ENCODE measurements at places on chromosomes 7 and 10.

GRCh38 chr10:51141010-51141409, 66.7 kb downstream of the PRKG1 start:
- DNase-seq = no peak

GRCh38 chr7:121113288-121113687, 124.8 kb downstream of the CPED1 start:
- DNase-seq = no peak

- no peak for DNase-seq
Observed at GRCh38 chr7:41808541-41808940, 105.7 kb upstream of the INHBA start.

DNA sequence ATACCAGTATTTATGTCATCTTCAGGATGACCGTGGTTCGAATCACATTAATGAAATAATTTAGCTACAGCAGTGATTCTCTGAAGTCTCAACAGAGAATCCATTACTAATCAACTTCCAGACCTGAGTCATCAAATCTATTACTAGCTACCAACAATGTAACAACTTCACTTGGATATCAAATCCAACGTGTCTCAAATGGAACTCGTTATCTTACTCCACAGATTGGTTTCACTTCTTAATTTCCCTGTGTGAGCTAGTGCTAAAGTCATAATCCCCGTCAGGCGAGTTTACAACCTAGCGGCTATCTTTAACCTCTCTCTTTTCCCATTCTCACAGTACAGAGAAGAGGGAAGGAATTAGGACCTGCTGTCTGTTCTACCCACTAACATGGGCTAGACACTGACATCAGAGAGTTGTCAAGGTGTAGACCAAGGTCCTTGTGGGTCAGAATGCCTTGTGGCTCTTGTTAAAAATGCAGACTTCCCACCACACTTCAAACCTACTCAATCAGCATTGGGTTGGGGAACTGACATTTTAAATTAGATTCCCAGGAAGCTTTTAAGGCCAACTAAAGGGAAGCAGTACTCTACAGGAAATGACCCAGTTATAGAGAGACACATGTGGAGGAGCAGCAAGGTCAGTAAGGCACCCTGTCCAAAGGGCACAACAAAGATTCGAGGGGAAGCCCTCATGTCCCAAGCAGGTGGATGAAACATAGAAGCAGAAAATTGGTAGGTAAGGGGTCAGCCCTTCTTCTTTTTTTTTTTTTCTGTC, 57.3 kb upstream of the GSAP start:
- no peak for DNase-seq

DNA sequence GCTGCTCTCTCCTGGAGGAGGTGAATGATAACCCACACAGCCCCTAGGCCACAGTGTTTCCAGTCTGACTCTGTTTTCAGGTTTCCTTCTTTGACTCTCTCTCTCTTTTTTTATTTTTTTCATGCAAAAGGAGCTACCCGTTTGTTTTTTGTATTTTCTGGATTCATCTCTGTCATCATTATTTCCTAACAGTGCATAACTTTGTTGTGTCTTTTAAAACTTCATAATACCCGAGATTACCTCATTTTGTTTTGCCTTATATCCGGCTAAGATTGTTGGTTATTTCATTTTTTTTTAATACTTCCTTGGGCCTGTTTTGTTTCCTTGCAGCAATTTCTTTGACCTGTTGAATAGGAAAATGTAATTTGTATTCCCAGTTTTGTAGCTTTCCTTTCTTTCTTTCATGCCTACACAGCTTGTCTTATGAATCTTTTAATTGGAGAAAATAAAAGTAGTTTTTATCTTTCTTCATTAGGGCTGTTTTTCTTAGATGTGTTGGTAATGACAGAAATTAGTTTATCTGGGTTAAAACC, 72.5 kb downstream of the SPAG6 start:
- no peak for DNase-seq

DNA sequence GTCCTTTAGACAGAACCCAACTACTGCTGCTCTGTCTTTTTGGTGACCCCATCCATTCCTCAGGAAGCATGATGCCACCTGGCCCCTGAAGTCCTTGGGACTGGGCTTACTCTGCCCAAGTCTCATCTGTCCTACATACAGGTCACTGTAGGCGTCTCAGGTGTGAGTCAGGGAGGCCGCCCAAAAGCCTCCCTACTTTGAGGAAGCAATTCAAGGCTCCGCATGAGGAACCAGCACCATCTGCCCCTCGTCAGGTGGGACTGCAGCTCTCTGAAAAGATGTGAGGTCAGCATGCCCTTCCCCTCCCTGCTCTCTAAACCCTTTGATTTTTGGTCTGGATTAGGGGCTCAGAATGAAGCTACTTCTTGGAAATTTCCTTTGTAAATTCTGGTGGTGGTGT, 354.8 kb downstream of the CXCL12 start:
- DNase-seq = no peak

GRCh38 chr10:49404321-49404878, 8.5 kb upstream of the DRGX start:
- no peak for DNase-seq

Measured in activated naive CD4-positive, alpha-beta T cell (primary cell).